ENCODE measurements at places on chromosomes 7 and 10.

- H3K27ac ChIP-seq = peak overlapping the region; percentile 60
- H3K4me3 ChIP-seq = no peak overlapping the region
- H3K36me3 ChIP-seq = no peaks in the 10 kb centered on the region
- DNase-seq = no peak
- no peaks in the 10 kb centered on the region for H3K27me3 ChIP-seq
These were observed 520 bp downstream of the CPA5 start for GRCh38 chr7:130345136-130345535.

DNA sequence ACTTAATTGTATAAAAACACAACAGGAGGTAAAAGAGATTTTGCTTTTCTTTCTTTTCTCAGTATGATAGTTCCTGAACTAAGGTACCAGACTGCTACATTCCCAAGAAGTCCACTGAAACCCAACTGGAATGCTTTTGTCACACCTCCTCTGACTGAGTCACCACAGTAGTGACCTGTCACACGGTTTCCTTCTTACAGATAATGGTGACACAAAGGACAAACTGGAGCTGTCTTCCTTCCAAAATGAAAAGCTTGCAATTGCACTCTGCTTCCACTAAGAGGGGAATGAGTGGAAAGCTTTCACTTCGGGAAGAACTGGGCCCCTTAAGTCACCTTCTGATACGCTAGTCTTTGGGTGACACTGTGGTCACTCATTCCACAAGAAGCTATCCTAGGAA, 122.2 kb downstream of the KMT2E start:
- no peak overlapping the region for H3K27ac ChIP-seq
- H3K4me1 ChIP-seq = peaks cover 9% of the 10 kb centered on the region
- no peaks in the 10 kb centered on the region for H3K27me3 ChIP-seq

GRCh38 chr10:114412907-114413797, 8.8 kb upstream of the AFAP1L2 start:
- no peak for DNase-seq
- no peak overlapping the region for H3K4me3 ChIP-seq
- H3K27me3 ChIP-seq = no peaks in the 10 kb centered on the region
- no peak overlapping the region for H3K27ac ChIP-seq
- H3K4me1 ChIP-seq = peaks cover 9% of the 10 kb centered on the region
- H3K36me3 ChIP-seq = no peaks in the 10 kb centered on the region

GRCh38 chr7:155759740-155760430, 52.4 kb downstream of the SHH start:
- no peak for DNase-seq
- H3K27me3 ChIP-seq = no peaks in the 10 kb centered on the region
- no peaks in the 10 kb centered on the region for H3K4me1 ChIP-seq
- peaks cover 78% of the 10 kb centered on the region for H3K36me3 ChIP-seq

DNA sequence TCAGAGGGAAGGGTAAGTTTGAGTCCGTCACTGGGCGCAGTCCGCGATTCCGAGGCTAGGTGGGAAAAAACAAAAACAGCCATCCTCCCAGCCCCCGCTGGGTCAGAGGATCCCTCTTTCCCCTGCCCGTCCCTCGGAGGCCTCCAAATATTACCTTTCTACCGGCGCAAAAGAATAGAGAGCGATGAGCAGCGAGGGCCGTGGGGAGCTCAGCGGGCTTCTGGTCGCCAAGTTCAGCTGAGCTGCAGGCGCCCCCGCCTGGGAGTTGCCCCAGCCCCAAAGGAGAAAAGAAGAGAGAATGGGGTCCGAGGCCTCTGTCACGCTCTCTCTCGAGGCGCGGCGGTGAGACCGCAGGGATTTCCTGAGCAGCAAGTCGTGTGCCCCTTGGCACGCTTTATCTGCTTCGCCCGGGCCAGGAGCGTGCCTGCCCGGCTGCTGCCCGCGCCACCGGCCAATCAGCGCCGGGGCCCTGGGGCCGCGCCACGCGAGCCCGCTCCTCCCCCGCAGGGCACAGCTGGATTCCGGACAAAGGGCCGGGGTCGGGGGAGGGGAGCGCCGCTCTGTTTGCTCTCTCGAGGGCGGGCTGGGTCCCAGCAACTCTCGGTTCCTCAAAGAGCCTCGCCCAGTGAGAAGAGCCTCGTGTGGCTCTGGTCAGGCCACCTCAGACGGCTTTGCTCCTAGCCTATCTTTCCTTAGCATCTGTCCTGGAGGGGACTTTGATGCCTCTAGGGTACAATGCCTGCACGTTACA, at the start of gene NEUROG3:
TSS of gene NEUROG3 (minus strand) at position 367 of the 751 bp plus-strand sequence. CDS start 379 bp downstream, outside the sequence.
- H3K4me3 ChIP-seq = peak within 1 kb of the TSS; percentile 51
- no peak for DNase-seq
- H3K27me3 ChIP-seq = peaks cover 57% of the 10 kb centered on the region
- no peaks in the 10 kb centered on the region for H3K36me3 ChIP-seq
- H3K27ac ChIP-seq = no peak within 1 kb of the TSS

DNA sequence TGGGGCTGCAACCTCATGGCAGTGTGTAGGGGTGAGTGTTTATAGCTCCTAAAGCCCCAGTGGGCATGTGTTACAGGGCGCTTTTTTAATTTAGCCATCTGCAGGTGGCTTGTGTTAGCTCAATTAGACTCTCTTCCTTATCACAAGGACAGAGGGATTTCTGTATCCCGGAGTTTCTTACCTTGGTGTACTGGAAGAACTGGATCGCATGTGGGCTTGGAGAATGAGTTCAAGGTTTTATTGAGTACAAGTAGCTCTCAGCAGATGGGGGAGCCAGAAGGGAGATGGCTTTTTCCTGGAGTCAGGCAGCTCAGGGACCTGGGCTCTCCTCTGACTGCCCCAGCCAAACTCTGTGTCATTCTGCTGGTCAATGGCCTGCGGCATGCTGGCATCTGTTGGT, 153.5 kb upstream of the C7orf33 start:
- no peak overlapping the region for H3K4me3 ChIP-seq
- no peaks in the 10 kb centered on the region for H3K27me3 ChIP-seq
- H3K27ac ChIP-seq = no peak overlapping the region

DNA sequence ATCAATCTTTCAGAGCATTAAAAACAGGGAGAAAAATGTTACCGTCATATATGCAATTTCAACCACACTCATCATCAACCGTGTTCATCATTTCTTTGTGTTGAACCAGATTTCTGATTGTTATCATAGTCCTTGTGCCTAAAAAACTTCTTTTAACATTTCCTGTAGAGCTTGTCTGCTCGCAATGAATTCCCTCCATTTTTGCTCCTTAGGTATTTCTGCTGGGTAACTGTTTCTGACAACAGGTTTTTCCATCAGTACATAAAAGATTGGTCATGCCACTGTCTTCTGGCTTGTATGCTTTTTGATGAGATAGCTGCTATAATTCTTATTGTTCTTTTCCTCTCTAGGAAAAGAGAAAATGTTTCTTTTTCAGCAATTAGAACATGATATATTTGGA, 8.6 kb upstream of the RBM33 start:
- no peaks in the 10 kb centered on the region for H3K4me1 ChIP-seq
- H3K27ac ChIP-seq = no peak overlapping the region
- H3K27me3 ChIP-seq = no peaks in the 10 kb centered on the region
- peaks cover 7% of the 10 kb centered on the region for H3K36me3 ChIP-seq
- DNase-seq = no peak

DNA sequence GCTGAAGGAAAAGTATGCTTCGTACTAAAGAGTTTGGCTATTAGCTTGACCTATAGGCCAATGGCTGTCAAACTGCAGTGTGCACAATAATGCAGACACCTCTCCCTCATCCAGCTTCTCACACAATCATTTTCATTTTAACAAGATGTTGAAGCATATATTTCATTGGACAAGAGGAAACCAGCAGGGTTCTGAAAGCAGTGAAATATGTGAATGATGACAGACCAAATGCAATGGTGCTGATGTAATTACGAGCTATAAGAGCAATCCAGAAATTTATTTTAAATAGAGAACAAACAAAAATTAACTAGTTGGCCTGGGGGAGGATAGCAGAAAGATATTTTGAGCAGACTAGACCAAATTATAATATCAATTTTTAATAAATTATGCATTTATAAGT, 331.5 kb upstream of the AKR1E2 start:
- H3K27me3 ChIP-seq = peaks cover 3% of the 10 kb centered on the region
- no peaks in the 10 kb centered on the region for H3K4me1 ChIP-seq
- no peak for DNase-seq
- no peaks in the 10 kb centered on the region for H3K36me3 ChIP-seq

- peaks cover 34% of the 10 kb centered on the region for H3K36me3 ChIP-seq
- H3K4me3 ChIP-seq = peak overlapping the region; percentile 50
- H3K27me3 ChIP-seq = no peaks in the 10 kb centered on the region
- H3K27ac ChIP-seq = no peak overlapping the region
- DNase-seq = no peak
These were observed 9.5 kb upstream of the AP5Z1 start for GRCh38 chr7:4765776-4766490.

- no peaks in the 10 kb centered on the region for H3K36me3 ChIP-seq
- no peak for DNase-seq
- no peak overlapping the region for H3K4me3 ChIP-seq
- no peak overlapping the region for H3K27ac ChIP-seq
- no peaks in the 10 kb centered on the region for H3K27me3 ChIP-seq
These were observed 57.3 kb downstream of the EVX1 start for GRCh38 chr7:27299861-27300260.

- H3K36me3 ChIP-seq = no peaks in the 10 kb centered on the region
- no peak overlapping the region for H3K27ac ChIP-seq
- H3K4me1 ChIP-seq = peaks cover 13% of the 10 kb centered on the region
- no peak overlapping the region for H3K4me3 ChIP-seq
- no peak for DNase-seq
These were observed 96.8 kb upstream of the SAMD8 start for GRCh38 chr10:75014516-75015230.

DNA sequence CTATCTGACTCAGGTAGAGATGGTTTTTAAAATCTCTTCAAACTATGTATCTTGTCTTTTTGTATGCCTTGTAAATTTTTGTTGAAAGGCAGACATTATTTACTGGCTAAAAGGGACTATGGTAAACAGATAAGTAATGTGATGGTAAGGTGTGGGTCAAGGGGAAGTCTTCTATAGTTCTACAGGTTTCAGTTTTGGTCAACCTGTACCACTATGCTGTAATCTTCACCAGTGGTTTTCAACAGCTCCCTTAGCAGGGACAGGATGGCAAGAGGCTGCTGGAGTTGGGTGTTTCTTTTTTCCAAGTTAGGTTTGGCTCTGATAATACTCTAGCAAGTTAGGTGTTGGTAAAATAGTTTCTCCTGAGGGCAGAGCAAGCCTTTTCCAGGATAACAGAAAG, 32.7 kb upstream of the FZD8 start:
- no peaks in the 10 kb centered on the region for H3K27me3 ChIP-seq
- no peaks in the 10 kb centered on the region for H3K36me3 ChIP-seq
- DNase-seq = no peak
- no peak overlapping the region for H3K4me3 ChIP-seq

- no peaks in the 10 kb centered on the region for H3K27me3 ChIP-seq
- H3K36me3 ChIP-seq = no peaks in the 10 kb centered on the region
- no peak overlapping the region for H3K4me3 ChIP-seq
- no peak for DNase-seq
- no peak overlapping the region for H3K27ac ChIP-seq
- H3K4me1 ChIP-seq = no peaks in the 10 kb centered on the region
These were observed 74.2 kb downstream of the LSM5 start for GRCh38 chr7:32415936-32416335.

- no peaks in the 10 kb centered on the region for H3K27me3 ChIP-seq
- H3K36me3 ChIP-seq = peaks cover 6% of the 10 kb centered on the region
- no peak overlapping the region for H3K4me3 ChIP-seq
- H3K27ac ChIP-seq = no peak overlapping the region
These were observed 524.2 kb upstream of the GALNT17 start for GRCh38 chr7:70607759-70608158.

- no peak for DNase-seq
- no peak overlapping the region for H3K27ac ChIP-seq
- H3K4me3 ChIP-seq = no peak overlapping the region
- H3K4me1 ChIP-seq = no peaks in the 10 kb centered on the region
- H3K36me3 ChIP-seq = no peaks in the 10 kb centered on the region
These were observed 181.7 kb upstream of the RHOBTB1 start for GRCh38 chr10:61125560-61126170.

- no peaks in the 10 kb centered on the region for H3K36me3 ChIP-seq
- no peak overlapping the region for H3K27ac ChIP-seq
- H3K4me3 ChIP-seq = no peak overlapping the region
- DNase-seq = no peak
- H3K27me3 ChIP-seq = no peaks in the 10 kb centered on the region
These were observed 61.6 kb downstream of the ZNF277 start for GRCh38 chr7:112267944-112268691.

DNA sequence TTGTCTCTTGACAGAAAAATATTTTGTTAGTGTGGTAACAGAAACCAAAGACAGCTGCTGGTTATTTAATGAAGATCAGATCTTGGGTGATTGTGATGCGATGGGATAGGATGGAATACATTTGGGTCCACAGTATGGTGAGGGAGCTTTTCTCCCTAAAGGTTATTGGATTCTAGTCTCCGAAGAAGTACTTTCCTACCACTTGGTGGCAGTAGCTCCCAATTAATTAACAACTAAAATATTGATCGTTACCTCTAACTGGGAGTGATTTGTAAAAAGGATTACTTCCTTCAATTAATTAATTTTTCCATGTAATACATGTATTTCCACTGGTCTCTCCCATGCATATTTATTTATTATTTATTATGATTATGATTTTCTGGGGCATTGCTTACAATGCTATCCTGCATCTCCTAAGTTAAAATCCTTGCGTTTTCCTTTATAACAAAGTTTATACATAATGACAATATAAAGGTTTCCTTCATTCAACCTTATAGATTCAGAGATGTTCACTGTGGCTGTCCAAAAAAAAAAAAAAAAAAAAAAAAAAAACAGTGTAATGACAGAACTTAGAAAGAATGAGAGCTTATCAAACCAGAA, 25.6 kb downstream of the TMEM196 start:
- H3K36me3 ChIP-seq = no peaks in the 10 kb centered on the region
- no peak overlapping the region for H3K4me3 ChIP-seq
- DNase-seq = peak; percentile 37
- no peaks in the 10 kb centered on the region for H3K4me1 ChIP-seq
- H3K27ac ChIP-seq = no peak overlapping the region
- no peaks in the 10 kb centered on the region for H3K27me3 ChIP-seq

- H3K36me3 ChIP-seq = no peaks in the 10 kb centered on the region
- peaks cover 23% of the 10 kb centered on the region for H3K4me1 ChIP-seq
- H3K27ac ChIP-seq = no peak overlapping the region
These were observed 10.1 kb upstream of the C10orf95 start for GRCh38 chr10:102461187-102462054.

GRCh38 chr10:131815266-131816156, 85.3 kb upstream of the PPP2R2D start:
- no peak overlapping the region for H3K4me3 ChIP-seq
- DNase-seq = no peak
- H3K4me1 ChIP-seq = no peaks in the 10 kb centered on the region
- no peaks in the 10 kb centered on the region for H3K36me3 ChIP-seq

DNA sequence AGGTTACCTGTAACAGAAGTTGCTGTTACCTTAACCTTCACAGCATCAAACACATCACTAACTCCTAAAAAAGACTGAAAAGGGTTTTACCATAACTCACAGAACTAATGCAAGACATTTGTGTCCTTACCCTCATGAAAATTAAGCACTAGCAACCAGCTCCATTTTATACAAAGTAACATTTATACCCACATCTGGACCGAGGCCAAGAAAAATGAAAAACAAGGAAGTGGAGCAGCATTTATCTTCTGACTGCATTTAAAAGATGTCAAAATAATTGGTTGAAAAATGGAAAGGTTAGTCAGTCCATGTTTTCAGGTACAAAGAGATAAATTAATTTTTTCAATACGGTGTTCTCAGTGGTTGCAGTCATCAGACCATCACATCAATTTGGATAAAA, 3.1 kb upstream of the RBP4 start:
- no peak overlapping the region for H3K27ac ChIP-seq
- H3K36me3 ChIP-seq = no peaks in the 10 kb centered on the region
- peaks cover 39% of the 10 kb centered on the region for H3K27me3 ChIP-seq
- no peak for DNase-seq
- H3K4me3 ChIP-seq = no peak overlapping the region
- H3K4me1 ChIP-seq = peaks cover 3% of the 10 kb centered on the region
